T-helper 17 cell (primary cell): ENCODE measurements at places on chromosomes 7 and 10. TPM values are rescaled to one million over a fixed set of nuclear protein-coding genes. Genes with fewer than 3 reads are reported as not detected.

- DNase-seq: no peak
Observed at GRCh38 chr10:121112579-121113384, 261.6 kb downstream of the WDR11 start.

Gene FRAT2
- 21.7 TPM for total RNA-seq

DNA sequence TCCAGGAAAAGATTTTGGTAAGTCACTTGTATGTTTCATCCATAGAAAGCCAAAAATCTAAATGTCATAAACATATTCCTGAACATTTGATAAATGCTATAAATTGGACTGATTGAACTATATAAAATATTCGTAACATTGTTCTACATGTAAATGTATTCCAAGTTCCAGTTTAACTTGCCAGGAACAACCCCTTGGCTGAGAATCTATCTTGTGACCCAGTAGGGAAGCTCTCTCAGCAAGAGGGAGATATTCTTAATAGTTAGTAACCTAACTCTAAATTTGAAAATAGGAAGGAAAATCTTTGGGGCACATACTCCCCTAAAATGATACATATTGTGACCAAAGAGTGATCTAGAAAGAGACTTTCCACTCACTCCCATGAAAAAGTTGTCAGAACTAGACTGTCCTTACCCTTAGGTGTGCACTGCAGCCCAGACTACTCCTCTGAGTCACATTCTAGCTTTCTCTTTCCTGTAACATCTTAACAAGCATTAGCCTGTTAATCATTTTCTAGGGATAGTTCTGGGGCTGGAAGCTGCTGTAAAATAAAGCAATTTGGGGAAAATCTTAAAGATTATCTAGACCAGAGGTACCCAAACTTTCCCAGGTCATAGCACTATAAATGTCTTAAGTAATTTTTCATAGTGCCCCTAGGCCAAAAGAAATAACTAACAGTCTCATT lies 73.7 kb upstream of the SKAP2 start:
- DNase-seq: no peak

DNA sequence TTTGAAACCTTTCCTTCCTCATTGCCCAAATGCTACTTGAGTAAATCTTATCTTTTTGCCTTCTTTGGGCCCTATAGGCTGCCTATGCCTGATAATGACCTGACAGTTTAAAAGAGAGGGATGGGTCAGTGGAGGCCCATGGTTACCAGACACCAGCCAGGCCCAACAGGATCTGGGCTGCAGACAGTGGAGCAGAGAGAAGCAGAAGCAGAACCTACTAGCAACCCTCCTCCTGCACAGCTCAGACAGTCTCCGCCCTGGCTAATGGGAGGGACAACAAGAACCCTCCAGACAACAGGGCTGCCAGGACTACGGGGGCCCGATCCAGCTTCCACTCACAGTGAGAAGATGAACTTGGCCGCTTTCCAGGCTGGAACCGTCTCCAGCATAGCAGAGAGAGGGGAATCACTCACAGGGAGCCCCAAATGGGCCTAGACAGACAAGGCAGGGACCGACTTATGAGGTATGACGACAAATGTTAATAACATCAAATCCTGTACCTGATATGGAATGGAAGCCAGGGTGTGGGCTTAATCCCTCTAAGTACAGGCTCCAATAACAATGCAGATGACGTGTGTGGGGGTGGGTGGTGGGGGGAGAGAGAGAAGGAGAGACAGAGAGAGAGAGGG lies 31.7 kb upstream of the DGKI start:
- DNase-seq: no peak

GRCh38 chr7:29113384-29114102 lies 32.8 kb downstream of the CPVL start:
- no peak for DNase-seq

GRCh38 chr10:7030134-7030855 lies 380.5 kb downstream of the SFMBT2 start:
- no peak for DNase-seq
